ENCODE measurements at places on chromosomes 2 and 18. TPM values are rescaled to one million over a fixed set of nuclear protein-coding genes. Genes with fewer than 3 reads are reported as not detected.

- no peak overlapping the region for H3K27ac ChIP-seq
- H3K27me3 ChIP-seq: no peaks in the 10 kb centered on the region
- no peaks in the 10 kb centered on the region for H3K4me1 ChIP-seq
- H3K4me3 ChIP-seq: no peak overlapping the region
- H3K36me3 ChIP-seq: no peaks in the 10 kb centered on the region
Observed at GRCh38 chr2:105177536-105178254, 63.8 kb upstream of the GPR45 start.

CRYGD gene
- total RNA-seq: not detected

- no peaks in the 10 kb centered on the region for H3K27me3 ChIP-seq
- no peak for DNase-seq
- no peaks in the 10 kb centered on the region for H3K4me1 ChIP-seq
- H3K36me3 ChIP-seq: no peaks in the 10 kb centered on the region
- H3K27ac ChIP-seq: no peak overlapping the region
Observed at GRCh38 chr18:50331691-50332090, 43.2 kb upstream of the SKA1 start.

GRCh38 chr2:218252509-218253231 lies 8.1 kb upstream of the GPBAR1 start:
- H3K27ac ChIP-seq: no peak overlapping the region
- no peaks in the 10 kb centered on the region for H3K27me3 ChIP-seq
- peaks cover 27% of the 10 kb centered on the region for H3K36me3 ChIP-seq
- no peak for DNase-seq

DNA sequence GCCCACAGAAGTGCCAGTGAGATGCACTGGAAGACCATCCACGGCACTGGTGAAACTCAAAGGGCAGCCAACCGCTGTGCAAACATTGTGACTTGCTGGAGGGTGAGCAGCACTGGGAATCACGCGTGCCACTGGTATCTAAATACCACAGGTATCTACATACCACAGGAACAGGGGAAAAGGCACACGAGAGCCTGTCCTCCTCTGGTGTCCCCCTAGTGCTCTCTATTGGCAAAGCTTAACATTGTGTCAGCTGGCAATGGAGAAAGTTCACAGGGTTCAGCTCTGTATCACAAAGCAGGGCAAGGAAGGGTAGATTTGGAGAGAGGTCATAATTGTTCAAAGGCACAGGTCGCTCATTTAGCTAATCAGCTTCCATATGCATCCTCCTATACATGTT lies 12.6 kb upstream of the SEC11C start:
- no peaks in the 10 kb centered on the region for H3K36me3 ChIP-seq
- H3K27me3 ChIP-seq: peaks cover 4% of the 10 kb centered on the region
- no peaks in the 10 kb centered on the region for H3K4me1 ChIP-seq
- no peak overlapping the region for H3K4me3 ChIP-seq

GLB1L gene
- total RNA-seq: 7.1 TPM

POTEI gene
- 0.06 TPM for total RNA-seq
